HFF-Myc (cell line): ENCODE measurements at places on chromosomes 12 and 14.

DNA sequence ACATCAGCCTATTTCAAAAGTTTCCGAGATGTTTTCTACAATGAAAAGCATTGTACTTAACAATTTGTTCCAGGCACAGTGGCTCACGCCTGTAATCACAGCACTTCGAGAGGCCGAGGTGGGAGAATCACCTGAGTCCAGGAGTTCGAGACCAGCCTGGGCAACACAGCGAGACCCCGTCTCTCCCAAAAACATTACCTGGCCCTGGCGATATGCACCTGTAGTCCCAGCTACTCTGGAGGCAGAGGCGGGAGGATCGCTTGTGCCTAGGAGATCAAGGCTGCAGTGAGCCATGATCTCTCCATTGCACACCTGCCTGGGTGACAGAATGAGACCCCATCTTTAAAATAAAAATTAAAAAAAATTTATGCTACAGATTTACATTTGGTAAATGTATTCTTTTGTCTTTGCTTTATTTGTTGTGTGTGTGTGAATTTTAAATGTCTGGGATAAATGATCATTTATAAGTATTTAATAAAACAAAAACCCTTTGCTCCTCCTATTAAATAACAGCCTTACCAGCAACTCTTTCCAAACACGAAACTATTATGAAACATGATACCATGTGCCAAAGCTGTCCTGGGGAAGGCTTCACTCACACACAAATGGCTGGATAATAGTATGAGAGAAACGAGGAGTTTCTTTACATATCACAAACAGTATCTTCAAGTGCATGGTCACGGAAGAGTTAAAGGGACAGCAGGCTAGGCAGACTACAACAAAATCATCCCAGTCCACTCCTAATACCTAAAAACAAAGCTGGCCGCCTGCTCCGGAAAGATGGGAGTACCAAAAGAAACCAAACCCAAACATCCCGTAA, 1.1 kb downstream of the ATXN3 start:
- DNase-seq, result no peak

- DNase-seq, result no peak
Measured at GRCh38 chr12:11705010-11705409, 55.5 kb downstream of the ETV6 start.

DNA sequence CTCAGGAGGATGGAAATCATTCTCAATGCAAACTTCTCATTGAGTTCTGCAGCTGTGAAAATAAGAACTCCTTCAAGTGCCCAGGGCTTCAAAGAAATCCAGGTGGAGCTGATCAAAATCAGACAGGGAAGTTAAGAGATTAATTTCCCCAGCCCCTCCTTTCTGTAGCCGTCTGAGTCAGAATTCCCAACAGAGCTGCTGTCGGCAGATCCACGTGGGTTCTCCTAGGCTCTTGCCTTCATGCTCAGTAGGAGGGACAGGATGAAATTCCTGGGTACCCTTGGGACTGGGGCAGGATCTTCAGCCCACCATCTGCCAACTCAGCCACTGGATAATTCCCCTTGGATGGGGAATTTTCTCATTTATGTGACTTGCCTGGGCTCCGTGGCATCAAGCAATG, 13.3 kb downstream of the TGFB3 start:
- DNase-seq, result no peak

DNA sequence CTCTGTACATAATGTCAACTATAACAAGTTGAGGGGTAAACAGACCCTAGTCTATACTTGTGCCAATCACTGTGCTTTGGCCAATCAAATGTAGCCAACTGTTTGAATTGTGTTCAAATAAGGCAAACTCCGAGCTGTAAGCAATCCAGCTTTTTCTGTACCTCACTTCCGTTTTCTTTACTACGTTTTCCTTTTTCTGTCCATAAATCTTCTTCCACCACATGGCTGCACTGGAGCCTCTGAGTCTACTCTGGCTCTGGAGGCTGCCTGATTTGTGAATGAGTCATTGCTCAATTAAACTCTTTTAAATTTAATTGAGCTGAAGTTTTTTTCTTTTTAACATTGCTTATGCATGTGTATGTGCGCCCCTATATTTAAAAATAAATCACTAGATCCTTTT, 29.7 kb downstream of the CLEC1A start:
- peak; percentile 57 for DNase-seq

GRCh38 chr14:65469903-65470302, 57.4 kb downstream of the FUT8 start:
- no peak for DNase-seq

DNA sequence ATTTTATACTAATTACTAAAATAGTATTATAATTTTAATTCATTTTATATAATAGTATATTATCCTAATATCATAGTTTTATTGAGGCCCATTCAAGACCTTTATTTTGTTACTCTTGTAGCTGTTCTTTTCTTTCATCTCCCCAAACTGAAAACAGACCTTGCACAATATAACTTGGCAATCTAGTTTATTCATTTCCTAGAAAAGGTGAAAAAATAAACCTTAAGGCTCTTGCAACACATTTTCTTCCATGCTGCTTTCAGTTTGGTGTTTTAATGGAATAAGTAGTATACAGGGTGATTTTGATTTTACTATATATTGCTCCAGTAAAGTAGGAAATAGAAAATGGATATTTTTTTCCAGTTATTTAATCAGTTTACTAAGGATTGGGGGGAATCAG, 174.0 kb downstream of the SLC2A13 start:
- DNase-seq, result no peak

GRCh38 chr12:92393504-92393903, 247.9 kb upstream of the BTG1 start:
- DNase-seq, result no peak

- no peak for DNase-seq
Measured at GRCh38 chr12:114700392-114701103, 16.6 kb upstream of the TBX3 start.

- no peak for DNase-seq
Measured at GRCh38 chr14:52352061-52352491, 38.0 kb downstream of the PTGER2 start.

DNA sequence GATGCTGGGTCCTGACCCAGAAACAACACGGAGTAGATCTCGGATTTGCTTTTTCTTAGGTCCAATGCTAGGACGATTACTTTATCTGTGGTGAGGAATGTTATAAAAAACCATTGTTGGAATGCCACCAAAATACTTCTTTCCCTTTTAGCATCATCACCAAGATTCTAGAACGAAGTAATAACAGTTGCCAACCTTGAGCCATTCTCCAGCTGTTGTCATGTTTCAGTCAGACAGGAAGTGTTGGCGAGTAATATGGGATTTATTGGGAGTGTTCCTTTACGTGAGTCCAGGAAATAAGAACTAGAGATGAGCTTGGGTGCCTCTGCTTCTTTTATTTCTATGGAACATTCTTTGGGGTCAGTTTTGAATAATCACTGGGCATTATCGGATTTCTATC, 892.9 kb downstream of the DIO2 start:
- no peak for DNase-seq

- DNase-seq, result no peak
Measured at GRCh38 chr14:96821501-96821900, 24.3 kb downstream of the VRK1 start.
